ENCODE measurements at places on chromosomes 3 and 15.

- H3K36me3 ChIP-seq, result peaks cover 21% of the 10 kb centered on the region
- H3K4me3 ChIP-seq, result no peak overlapping the region
- peaks cover 45% of the 10 kb centered on the region for H3K4me1 ChIP-seq
- ATAC-seq, result no peak
These were observed 103.2 kb downstream of the TBC1D5 start for GRCh38 chr3:17639257-17639656.

- H3K36me3 ChIP-seq, result peaks cover 58% of the 10 kb centered on the region
- H3K4me3 ChIP-seq, result no peak overlapping the region
- H3K4me1 ChIP-seq, result peaks cover 47% of the 10 kb centered on the region
- H3K27ac ChIP-seq, result no peak overlapping the region
- ATAC-seq, result no peak
- H3K27me3 ChIP-seq, result no peaks in the 10 kb centered on the region
These were observed 9.5 kb downstream of the PARP14 start for GRCh38 chr3:122690096-122690495.

- no peak overlapping the region for H3K4me3 ChIP-seq
- no peak overlapping the region for H3K27ac ChIP-seq
- H3K27me3 ChIP-seq, result peaks cover 8% of the 10 kb centered on the region
- no peaks in the 10 kb centered on the region for H3K36me3 ChIP-seq
- no peak for ATAC-seq
- peaks cover 44% of the 10 kb centered on the region for H3K4me1 ChIP-seq
These were observed 5.1 kb upstream of the TLE3 start for GRCh38 chr15:70102827-70103226.

- ATAC-seq, result no peak
- no peaks in the 10 kb centered on the region for H3K4me1 ChIP-seq
- peaks cover 38% of the 10 kb centered on the region for H3K27me3 ChIP-seq
- no peaks in the 10 kb centered on the region for H3K36me3 ChIP-seq
- no peak overlapping the region for H3K27ac ChIP-seq
- H3K4me3 ChIP-seq, result no peak overlapping the region
These were observed 340.3 kb upstream of the CTDSPL start for GRCh38 chr3:37521429-37521828.

DNA sequence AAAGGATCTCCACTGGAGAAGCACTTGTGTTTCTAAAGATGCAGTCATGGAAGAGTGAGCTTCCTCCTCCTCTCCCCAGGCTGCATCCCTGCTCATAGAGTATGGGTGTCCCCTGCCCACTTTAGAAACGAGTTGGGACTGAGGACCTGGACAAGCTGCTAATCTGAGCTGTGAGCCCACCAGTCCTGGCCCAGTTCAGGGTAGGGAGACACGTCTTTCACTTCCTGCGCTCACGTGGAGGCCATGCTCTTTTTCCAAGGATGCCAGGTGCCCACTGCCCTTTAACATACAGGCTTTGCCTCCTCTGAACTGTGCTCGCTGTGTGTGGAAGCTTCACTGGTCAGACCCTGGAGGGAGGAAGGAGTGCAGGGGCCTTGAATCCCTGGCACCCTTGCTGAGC, 316.3 kb downstream of the UACA start:
- H3K36me3 ChIP-seq, result no peaks in the 10 kb centered on the region
- no peak overlapping the region for H3K27ac ChIP-seq
- peaks cover 47% of the 10 kb centered on the region for H3K4me1 ChIP-seq
- H3K4me3 ChIP-seq, result no peak overlapping the region
- H3K27me3 ChIP-seq, result peaks cover 46% of the 10 kb centered on the region

- no peak for ATAC-seq
- H3K27ac ChIP-seq, result peak overlapping the region; percentile 67
- H3K4me1 ChIP-seq, result peaks cover 71% of the 10 kb centered on the region
- peaks cover 23% of the 10 kb centered on the region for H3K36me3 ChIP-seq
These were observed 2.0 kb downstream of the SNRK start for GRCh38 chr3:43288366-43288765.

- H3K4me1 ChIP-seq, result no peaks in the 10 kb centered on the region
- no peak overlapping the region for H3K27ac ChIP-seq
- no peak overlapping the region for H3K4me3 ChIP-seq
- H3K27me3 ChIP-seq, result peaks cover 2% of the 10 kb centered on the region
- no peak for ATAC-seq
These were observed 17.2 kb downstream of the CPA3 start for GRCh38 chr3:148882288-148882687.

DNA sequence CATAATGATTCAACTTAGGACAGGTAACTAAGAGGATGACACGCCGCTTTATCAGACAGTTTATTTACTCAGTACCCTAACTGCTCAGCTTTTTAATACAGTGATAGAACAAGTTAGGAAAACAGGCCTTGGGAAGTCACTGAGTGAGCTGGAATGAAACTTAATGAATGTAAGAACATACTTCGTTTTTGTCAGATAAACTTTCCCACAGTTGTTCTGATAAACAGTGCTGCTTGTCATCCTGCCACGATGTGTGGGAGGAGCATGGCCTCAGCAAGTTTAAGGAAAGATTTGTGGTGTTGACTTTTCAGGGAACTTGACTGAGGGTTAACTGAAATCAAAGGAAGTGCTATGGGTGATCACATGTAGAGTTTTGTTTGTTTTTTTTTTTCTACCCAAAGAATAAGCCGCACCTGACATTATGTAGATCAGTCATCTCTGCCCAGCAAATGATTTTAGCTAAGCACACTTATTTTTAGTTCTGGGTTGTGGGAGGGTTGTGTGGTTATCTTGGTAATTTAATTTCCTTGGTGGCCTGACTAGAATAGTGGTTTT, 5.6 kb upstream of the P2RY14 start:
- H3K36me3 ChIP-seq, result no peaks in the 10 kb centered on the region
- H3K4me3 ChIP-seq, result no peak overlapping the region
- no peak overlapping the region for H3K27ac ChIP-seq
- no peak for ATAC-seq
- H3K4me1 ChIP-seq, result peaks cover 10% of the 10 kb centered on the region

- ATAC-seq, result no peak
- H3K27ac ChIP-seq, result no peak overlapping the region
- no peak overlapping the region for H3K4me3 ChIP-seq
- H3K4me1 ChIP-seq, result peaks cover 75% of the 10 kb centered on the region
- no peaks in the 10 kb centered on the region for H3K27me3 ChIP-seq
These were observed 17.8 kb downstream of the RUBCN start for GRCh38 chr3:197718891-197719290.

DNA sequence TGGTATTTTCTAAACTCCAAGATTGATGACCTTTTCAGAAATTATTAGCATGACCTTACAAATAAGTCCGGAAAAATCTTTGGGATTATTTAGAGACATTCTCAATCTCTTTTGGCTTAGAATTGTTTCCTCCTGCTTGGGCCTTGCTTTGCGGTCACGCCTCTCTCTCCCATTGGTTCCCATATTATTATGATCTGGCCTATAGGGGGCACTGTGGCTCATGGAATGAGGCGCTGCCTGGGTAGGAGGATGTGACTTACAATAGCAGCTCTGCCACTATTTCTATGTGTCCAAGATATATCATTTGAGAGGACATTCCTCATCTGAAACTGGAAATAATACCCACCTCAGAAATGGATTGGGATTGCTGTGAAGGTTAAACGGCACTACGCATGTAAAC, 464.9 kb downstream of the MFSD1 start:
- H3K36me3 ChIP-seq, result no peaks in the 10 kb centered on the region
- H3K27me3 ChIP-seq, result peaks cover 9% of the 10 kb centered on the region
- no peak overlapping the region for H3K27ac ChIP-seq

- peaks cover 36% of the 10 kb centered on the region for H3K36me3 ChIP-seq
- H3K27me3 ChIP-seq, result no peaks in the 10 kb centered on the region
- H3K4me1 ChIP-seq, result peaks cover 79% of the 10 kb centered on the region
- ATAC-seq, result no peak
These were observed 507.0 kb downstream of the FOXP1 start for GRCh38 chr3:71076361-71077002.

DNA sequence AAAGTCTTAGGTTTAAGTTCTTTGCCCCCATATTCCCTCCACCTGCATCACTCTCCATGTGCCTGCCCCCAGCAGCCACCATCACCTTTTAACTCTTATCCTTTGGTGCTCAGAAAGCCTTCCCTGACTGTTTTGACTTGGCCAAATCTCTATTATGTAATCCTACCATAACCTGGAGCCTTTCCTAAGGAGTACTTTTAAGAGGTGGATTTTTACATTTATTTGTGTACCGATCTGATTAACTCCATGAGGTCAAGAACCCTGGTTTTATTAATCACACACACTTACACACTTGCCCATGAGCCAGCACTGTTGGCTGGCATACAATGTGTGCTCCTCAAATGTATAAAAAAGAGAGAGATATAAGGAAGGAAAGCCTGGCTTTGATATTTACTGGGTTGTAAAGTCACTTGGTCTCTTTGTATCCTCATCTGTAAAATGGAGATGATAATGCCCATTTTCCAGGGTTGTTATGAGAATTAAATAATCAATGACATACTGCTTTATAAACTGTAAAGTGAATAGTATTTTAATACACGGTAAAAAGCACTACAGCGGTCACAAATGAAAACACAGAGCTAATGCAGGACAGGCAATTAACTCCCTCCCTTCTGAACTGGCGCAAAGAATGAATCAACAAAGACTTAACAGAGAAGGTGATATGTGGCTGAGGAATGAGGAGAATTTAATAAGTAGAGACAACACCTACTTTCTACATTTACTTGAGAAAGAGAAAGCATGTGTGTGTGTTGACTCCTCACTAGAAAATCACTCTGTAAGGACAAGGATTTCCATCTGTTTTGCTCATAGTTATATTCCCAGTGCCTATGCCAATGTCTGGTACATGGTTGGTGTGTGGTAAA, 45.4 kb downstream of the ATP13A4 start:
- no peak overlapping the region for H3K27ac ChIP-seq
- no peaks in the 10 kb centered on the region for H3K27me3 ChIP-seq
- H3K4me1 ChIP-seq, result no peaks in the 10 kb centered on the region
- H3K36me3 ChIP-seq, result no peaks in the 10 kb centered on the region
- H3K4me3 ChIP-seq, result no peak overlapping the region
- no peak for ATAC-seq

- no peaks in the 10 kb centered on the region for H3K36me3 ChIP-seq
- peaks cover 33% of the 10 kb centered on the region for H3K27me3 ChIP-seq
- no peak for ATAC-seq
- H3K27ac ChIP-seq, result no peak overlapping the region
These were observed 53.1 kb downstream of the BOC start for GRCh38 chr3:113264283-113265131.

GRCh38 chr3:24843955-24844354, 349.3 kb upstream of the THRB start:
- H3K36me3 ChIP-seq, result no peaks in the 10 kb centered on the region
- H3K4me3 ChIP-seq, result no peak overlapping the region
- no peak for ATAC-seq
- no peaks in the 10 kb centered on the region for H3K27me3 ChIP-seq
- H3K4me1 ChIP-seq, result no peaks in the 10 kb centered on the region

DNA sequence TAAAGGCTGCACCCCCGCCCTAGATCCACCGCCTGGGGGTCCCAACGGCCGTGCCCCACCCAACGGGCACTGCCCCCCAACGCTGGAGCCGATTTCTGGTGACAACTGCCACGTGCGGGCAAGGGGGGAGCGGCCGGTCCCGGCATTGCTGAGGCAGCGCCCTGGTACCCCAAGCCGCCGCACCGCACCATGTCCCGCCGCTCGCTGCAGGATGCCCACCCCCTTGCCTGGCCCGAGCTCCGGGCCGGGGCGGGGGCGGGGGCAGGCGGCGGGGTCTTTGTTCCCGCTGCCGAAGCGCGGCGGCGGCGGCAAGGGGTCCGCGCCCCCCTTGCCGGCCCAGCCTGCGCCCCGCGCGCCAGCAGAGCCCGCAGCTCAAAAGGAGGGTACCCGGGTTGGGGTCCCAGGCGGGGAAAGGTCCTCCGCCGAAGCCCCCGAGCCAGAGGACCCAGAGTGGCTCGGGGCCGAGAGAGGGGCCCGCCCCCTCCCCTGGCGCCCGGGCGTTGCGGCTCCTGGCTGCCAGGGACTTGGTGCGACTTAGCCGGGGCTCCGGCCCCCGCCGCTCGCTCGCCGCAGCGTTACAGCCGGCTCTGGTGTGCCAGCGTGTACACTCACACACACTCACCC, 678 bp downstream of the SEMA7A start:
- peaks cover 75% of the 10 kb centered on the region for H3K4me1 ChIP-seq
- peak overlapping the region; percentile 94 for H3K4me3 ChIP-seq
- H3K27me3 ChIP-seq, result no peaks in the 10 kb centered on the region
- ATAC-seq, result no peak

- no peaks in the 10 kb centered on the region for H3K27me3 ChIP-seq
- no peaks in the 10 kb centered on the region for H3K4me1 ChIP-seq
- no peak for ATAC-seq
- no peak overlapping the region for H3K27ac ChIP-seq
These were observed 233.4 kb downstream of the CACNA2D3 start for GRCh38 chr3:54355800-54356199.
